ENCODE measurements at places on chromosomes 16 and 17.

GRCh38 chr17:58521680-58522079 is 7.2 kb upstream of the MTMR4 start:
- no peak for DNase-seq

GRCh38 chr16:88303890-88304819 is 78.6 kb upstream of the ZNF469 start:
- peak; percentile 52 for DNase-seq

DNA sequence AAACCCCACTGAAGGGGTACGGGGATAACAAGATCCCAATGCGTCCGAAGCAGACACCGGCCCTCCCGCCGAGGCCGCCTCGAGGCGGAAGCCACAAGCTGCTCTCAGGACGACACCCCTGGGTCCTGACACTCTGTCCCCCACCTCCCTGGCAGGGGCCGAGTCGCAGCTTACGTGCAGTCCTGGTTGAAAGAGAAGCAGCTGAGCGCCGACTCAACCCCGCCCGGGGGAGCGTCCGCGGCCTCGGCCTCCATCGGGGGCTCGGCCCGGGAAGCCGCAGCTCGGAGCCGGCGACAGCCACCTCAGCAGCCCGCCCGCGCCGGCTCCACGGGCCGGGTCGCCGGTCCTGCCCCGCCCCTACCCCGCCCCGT is at the start of gene WIPI1:
WIPI1 (minus strand) TSS at position 329 of the 371 bp plus-strand sequence; CDS start at position 254, 75 bp downstream.
- DNase-seq, result peak; percentile 87

GRCh38 chr17:49647256-49647585 is 30.7 kb downstream of the SPOP start:
- no peak for DNase-seq
